ENCODE measurements at places on chromosomes 3 and 15.

DNA sequence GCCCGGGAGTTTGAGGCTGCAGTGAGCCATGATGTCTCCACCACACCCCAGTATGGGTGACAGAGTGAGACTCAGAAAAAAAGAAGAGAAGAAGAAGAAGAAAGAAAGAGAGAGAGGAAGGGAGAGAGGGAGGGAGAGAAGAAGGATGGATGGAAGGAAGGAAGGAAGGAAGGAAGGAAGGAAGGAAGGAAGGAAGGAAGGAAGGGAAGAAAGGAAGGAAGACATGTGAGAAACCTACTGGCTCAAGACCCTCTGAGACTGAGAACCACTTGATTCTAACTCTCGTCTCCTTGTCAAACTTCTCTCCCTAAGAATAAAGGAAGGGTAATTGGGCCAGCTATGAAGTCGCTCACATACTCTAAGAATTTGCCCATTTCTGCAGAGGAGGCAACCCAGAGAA is 148.1 kb upstream of the UBE2E1 start:
- no peak for DNase-seq

- no peak for DNase-seq
These were observed 29.6 kb upstream of the SECISBP2L start for GRCh38 chr15:49075881-49076280.

GRCh38 chr3:197286678-197287077 is 11.7 kb downstream of the DLG1 start:
- no peak for DNase-seq

DNA sequence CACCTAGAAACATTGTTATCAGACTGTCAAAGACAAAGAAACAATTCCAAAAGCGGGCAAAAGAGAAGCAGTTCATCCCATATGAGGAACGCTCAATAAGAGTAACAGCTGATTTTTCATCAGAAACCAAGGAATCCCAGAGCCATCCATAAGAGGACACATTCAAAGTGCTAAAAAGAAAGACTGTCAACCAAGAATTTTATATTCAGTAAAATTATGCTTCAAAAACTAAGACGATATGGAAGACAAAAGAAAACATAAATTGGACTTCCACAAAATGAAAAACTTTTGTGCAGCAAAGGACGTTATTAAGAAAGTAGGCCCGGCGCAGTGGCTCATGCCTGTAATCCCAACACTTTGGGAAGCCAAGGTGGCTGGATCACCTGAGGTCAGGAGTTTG is 4.0 kb downstream of the LEO1 start:
- DNase-seq = no peak

DNA sequence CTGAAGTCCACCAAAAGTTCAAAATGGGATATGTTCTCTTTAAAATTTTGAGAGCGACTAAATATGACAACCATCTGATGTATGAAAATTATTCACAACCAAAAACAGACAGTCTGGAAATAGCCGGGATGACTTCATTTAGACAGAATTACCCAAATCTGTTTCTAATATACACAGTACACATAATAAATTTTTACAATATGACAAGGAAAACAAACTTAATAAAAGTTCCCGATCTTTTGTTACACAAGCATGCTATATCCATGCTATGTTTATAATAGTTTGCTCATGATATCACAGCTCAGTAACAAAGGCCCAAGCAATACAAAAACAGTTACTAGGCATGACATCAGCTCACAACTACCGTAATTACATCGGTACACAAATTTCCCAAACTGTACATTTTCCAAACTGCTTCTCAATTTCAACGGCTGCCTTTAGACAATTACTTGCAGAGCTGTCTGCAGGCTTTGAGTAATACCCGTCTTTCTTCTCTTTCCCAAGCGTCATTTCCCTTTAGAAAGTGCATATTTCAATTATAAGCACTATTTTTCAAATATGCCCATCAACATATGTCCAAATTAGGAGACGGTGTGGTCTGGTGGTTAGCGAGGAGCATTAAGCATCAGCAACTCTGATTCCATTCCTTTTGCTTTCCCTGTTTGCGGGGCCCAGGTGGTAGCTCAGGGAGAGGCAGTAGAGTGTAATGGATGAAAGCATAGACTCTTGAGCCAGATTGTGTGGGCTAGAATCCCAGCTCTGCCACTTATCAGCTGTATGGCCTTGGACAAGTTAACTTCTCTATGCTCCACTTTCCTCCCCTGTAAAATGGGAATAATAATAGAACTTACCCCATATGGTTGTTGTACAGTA is 481.2 kb downstream of the FOXP1 start:
- no peak for DNase-seq

DNA sequence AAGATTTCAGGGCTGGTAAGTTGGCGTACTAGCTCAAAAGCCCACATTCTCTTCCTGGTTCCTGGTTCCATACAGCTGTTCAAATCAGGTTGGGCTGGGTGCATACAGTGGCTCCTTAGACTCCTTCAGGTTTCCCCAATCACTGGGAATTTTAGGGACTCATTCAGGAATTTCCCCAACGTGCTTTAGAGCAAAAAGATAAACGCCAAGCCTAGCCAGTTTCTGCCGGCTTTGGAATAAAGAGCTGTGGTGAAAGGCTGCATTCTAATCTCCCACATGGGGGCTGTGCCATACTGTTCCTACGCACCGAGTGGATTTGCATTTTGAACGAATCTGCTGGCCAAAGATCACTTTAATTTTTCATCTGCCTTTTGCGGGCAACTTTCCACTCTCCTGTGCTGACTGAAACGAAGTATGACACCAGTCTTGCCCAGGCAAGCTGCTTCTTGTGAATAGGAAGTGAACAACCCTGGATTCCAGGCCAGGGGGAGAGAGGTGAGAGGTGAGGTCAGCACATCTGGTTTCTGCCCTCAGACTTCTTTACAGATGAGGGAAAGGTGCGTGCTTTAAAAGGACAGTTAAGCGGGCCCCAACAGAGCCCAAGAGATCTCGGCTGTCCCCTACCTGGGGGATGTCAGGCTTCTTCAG is 184.2 kb upstream of the PDZRN3 start:
- DNase-seq = no peak

DNA sequence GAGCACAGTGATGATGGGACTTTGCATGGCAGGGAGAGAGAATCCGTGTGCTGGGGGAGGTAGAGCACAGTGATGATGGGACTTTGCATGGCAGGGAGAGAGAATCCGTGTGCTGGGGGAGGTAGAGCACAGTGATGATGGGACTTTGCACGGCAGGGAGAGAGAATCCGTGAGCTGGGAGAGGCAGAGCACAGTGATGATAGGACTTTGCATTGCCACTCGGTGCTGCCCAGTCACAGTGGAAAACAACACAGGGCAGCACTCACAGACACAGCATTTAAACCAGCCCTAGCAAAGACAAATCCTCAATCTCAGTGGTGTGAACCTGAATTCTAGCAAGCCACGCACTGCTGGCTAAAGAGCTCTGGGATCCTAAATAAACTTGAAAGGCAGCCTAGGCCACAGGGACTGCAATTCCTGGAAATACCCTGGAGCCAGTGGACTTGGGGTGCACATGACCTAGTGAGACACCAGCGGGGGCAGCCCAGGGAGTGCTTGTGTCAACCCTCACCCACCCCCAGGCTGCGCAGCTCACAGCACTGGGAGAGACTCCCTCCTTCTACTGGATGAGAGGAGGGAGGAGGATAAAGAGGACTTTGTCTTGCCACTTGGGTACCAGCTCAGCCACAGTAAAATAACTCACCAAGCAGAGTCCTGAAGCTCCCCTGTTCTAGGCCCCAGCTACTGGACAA is 23.4 kb upstream of the TNK2 start:
- no peak for DNase-seq

DNA sequence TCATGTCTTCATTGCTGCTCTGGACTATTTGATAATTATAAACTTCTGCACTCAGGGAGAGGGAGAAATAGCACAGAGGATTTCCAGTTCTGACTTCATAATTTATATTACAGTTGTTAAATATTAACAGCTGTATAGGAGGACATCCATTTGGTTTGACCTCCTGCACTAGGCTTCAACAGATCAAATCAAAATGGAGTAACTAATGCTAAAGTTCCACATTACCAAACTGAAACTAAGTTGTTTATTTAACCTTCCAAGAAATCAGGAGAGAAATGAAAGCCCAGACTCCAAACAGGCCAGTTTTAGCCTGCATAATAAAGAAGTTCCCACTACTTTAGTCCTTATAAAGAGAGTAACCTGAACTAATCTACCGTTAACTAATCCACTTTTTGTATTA is 4.6 kb downstream of the PLSCR2 start:
- DNase-seq = no peak

DNA sequence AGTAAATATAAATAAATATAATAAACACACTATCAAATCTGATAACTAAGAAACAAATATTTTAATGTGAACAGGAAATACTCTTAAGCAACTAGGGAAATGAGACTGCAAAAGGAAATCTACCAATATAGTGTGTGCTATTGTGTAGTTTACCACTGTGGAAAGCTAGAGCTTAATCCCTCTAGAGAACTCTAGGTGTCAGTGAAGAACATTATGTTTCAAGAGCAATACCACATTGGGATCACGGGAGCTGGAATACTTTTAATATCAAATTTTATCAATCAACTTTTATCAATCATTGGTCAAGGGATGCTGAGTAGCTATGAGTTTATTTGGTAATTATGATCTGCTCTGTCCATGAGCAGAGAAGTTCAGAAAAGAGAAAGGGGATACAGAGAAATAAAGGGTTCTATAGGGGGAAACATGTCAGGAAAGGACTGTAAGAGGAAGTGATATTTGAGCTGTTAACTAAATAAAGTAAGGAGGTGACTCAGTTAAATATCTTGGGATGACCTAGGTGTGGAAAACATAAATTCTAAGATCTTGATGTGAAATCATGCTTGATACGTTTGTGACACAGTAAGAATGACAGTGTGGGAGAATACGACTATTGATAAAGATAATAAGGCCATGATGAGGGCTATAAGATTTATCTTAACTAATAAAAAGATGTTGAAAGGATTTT is 762.2 kb upstream of the ALCAM start:
- DNase-seq = no peak

- no peak for DNase-seq
These were observed 121.1 kb downstream of the TPRG1 start for GRCh38 chr3:189292667-189293484.

DNA sequence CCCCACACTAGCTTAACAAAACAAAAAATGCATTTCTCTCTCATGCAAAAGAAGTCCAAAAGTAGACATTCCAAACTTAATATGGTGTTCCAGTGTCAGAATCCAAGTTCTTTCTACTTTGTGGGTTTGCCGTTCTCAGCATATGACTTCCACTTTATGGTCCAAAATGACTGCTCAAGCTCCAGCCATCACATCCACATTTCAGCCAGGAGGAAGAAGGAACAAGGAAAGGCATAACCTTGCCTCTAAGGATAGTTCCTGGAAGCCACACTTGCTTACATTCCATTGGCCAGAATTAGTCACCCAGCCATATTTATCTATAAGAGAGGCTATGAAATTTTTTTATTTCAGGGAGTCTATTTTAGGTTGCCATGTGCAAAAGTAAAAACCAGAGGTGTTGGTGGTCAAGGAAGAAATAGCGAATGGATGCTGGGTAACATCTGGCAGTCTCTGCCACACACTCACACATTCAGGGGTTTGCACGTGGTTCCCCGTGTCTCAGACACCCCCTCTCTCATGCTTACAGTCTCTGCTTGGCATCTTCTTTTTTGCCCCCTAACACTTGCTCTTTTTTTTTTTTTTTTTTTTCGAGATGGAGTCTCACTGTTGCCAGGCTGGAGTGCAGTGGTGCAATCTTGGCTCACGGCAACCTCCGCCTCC is 69.3 kb downstream of the RPL39L start:
- no peak for DNase-seq

DNA sequence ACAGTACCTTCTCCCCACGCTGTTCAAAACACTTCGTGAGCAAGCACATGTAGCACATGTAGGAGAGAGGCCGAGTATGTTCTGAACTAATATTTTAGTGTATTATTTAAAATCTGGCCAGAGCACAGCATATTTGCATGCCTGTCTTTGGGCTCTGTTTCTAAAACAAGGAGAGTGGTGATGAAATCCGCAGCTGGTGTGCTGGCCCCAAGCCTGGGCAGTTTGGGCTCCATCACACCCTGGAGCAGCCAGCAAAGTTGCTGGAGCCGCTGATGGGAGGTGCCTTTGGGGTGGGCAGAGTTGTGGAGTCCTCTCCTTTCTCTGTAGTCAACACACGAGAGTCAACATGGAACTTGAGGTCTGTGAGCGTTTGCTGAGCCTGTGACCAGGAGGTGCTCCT is 116.6 kb downstream of the SLCO3A1 start:
- DNase-seq = no peak

DNA sequence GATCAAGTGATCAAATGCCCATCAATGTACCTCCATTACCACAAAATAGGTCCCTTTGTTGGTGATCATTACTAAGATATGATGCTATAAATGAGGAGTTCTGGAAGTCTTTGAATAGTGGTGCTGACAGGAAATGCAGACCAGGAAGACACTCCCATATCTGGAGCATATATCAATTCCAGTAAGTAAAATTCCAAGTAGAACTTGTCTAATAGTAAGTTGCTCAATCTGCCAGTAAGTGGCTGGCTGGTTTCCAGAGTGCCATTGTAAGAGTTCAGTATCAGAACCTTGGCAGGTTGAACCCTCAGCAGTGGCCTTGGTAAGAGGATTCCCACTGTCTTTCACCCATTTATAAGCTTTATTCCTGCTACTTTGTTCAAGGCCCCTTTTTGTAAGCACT is 379.9 kb upstream of the RBMS3 start:
- DNase-seq = no peak

GRCh38 chr15:45253330-45253729 is 1.3 kb downstream of the SLC28A2 start:
- DNase-seq = no peak

- DNase-seq = no peak
These were observed 9.7 kb upstream of the TRANK1 start for GRCh38 chr3:36954452-36955134.

DNA sequence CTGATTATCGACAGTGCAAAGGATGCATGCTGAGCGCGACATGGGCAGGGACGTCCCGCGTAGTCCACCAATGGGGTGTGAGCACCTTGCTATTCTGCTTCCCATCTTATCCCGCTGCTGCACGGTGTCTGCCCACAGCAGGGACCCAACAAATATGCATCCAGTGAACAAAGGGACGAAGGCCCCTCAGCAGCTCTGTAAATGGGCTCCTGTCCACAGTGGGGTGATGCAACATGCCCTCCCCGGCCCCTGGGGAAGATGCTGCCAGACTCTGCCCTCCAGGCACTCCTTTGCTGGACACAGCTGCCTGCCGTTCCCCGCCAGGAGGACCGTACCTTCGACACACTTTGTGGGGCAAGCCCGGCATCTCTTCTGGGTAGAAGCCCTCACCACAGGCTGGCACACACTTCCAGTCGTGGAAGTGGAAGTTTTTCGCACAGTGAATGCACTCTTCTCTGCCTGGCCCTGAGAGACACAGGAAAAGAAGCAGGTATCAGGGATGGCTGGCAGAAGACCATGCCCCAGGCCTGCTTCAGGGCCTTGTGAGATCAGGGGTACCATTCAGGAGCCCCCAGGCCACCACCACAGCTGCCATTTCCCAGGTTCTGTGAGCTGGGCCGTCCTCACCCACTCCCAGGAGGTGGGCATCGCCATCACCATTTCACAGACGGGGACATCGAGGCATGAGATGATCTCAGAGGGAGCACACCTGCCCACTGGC is 18.2 kb upstream of the SNRPA1 start:
- DNase-seq = no peak
